ENCODE measurements at places on chromosomes 5 and 9. TPM values are rescaled to one million over a fixed set of nuclear protein-coding genes. Genes with fewer than 3 reads are reported as not detected.

DNA sequence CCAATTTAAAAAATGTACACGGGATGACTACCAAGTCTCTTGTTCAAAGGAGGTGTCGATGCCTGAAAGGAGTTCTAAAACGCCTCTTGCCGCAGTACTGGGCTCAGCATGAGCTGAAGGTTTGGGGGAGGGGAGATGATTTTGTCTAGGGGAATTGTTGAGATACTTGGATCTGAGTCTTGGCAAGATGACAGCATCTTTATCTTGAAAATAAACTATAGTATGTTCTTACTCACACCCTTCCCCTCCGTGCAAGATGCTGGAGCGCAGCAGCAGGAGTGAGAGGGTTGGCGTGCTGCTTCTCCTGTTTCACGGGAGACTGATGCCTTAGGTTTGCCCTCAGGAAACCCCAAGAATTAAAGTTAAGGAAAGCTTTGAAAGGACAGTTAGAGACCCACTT, 47.3 kb downstream of the FAM78A start:
- DNase-seq: no peak

DNA sequence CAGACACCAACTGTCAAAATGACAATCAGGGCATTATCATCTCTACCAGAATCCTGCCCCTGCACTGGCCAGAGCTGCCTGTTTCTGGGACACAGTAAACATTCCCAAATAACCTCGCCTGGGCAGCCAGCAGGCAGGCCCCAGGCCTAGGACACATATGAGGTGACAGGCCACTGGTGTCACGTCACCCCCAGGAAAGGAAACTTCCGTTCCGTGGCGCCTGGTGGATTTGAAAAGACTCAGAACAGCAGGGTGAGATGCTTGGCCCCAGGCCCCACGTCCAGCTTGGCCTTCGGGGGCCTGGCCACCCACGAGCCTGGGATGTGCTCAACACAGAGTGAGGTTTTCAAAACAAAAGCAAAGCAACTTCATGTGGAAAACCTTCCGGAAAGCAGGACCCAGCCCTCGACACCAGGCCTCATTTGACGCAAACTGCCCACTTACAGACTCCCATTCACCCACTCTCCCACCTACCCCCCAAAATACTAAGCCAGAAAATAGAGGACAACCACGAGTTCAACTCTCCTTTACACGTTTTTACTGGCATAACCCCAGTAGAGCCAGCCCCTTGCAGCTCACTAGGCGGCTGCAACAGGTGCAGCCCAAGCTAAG, 1.2 kb downstream of the SEMA4D start:
- DNase-seq: peak; percentile 73

GRCh38 chr5:136082390-136083193, 50.1 kb upstream of the SMAD5 start:
- DNase-seq: peak; percentile 93

DNA sequence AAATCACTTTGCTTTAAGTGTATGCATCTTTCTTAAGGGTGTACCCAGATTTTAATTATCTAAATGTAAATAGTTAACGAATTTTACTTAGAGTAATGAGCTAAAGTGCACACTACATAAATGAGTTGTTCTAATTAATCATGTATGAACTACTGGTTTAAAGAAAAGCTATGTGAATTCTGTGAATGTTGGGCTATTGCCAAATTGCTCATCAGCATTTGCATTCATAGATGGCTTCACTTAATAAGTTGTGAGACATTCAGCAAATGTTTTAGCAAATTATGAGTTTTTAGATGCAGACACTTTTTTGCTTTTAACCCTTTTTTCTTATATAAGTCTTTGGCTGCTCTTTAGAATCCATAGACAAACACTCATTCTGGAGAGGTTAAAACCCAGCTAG, 175.7 kb downstream of the PBX3 start:
- no peak for DNase-seq

DNA sequence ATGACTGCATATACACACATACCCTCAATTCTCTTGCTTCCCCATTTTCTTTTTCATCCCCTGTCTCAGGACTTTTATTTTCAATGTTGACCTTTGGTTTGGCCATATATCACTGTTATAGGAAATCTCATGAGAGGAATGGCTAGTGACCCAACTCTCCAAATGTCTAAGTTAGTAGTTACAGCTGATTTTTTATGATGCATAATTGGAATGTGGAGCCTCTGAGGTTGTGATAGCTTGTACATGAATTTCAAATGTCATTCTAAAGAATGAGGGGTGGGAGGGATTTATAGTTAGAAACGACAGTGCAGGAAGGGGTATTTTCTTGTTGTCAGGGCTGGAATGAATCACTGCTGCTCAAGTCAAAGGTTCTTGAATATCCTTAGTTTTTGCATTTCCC, 356.1 kb downstream of the NTRK2 start:
- DNase-seq: no peak

DNA sequence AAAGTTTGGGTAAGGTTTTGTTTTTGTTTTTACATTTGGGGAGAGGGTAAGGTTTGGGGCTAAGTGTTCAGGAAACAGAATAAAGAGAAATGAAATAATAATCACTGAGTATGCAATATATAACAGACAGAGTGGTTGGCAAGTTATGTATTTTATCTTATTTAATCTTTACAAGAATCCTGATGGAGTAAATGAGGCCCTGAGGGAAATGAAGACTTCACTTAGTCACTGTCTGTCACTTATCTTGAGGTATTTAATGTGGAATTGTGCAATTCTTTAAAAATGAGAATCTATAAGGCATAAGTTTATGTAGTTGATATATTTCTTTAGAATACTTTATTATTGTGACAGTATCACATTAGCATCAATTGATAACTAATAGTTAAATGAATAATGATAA, 48.1 kb downstream of the TEK start:
- no peak for DNase-seq

GRCh38 chr5:137836997-137837396, 30.7 kb upstream of the MYOT start:
- no peak for DNase-seq

DNA sequence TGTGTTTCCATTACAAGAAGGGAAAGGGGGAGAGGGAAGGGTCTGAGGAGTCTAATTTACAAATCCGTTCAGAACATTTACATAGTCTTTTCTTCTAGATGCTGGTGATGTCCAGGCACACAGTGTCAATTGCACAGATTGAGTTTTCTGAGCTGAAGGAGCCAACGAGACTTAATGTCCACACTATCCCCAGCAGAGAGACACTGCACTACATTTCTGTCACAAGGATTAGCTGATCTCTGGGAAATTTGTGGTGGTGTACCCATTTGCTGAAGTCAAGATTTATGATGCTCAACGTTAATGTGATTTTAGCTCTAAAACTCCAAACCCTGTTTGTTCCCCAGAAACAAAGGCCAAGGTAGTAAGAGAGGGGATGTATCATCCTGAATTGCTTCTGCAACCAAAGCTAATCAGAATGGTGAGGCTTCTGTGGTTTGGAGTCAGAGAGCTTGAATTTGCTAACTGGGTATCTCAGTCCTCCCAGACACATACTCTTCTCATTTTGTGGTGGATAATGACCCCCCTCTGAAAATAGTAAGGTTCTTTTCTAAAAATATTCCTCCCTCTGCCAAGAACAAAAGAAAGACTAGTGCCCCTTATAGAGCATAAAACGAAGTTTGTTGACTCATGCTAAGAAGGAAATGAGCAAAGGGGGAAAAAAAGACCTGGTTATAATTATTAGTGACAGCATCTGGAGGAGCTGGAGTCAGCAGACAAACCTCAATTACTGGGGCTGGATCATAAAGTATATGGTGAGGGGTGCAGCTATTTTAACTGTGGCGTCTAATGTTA, 416.9 kb downstream of the PSAT1 start:
- DNase-seq: no peak

GRCh38 chr5:57034201-57034916, 82.4 kb upstream of the MIER3 start:
- DNase-seq: no peak

- DNase-seq: no peak
Measured at GRCh38 chr5:5645198-5645597, 222.7 kb downstream of the ICE1 start.

ODF2 gene
- 28.9 TPM for total RNA-seq

SEPTIN8 gene
- 56.7 TPM for total RNA-seq

ST8SIA4 gene
- total RNA-seq: 15.6 TPM

All from aorta (tissue), 5 donors.